MM.1S (cell line): ENCODE measurements at places on chromosomes 4 and X.

GRCh38 chr4:40180356-40180755 is 16.5 kb upstream of the RHOH start:
- DNase-seq = no peak

DNA sequence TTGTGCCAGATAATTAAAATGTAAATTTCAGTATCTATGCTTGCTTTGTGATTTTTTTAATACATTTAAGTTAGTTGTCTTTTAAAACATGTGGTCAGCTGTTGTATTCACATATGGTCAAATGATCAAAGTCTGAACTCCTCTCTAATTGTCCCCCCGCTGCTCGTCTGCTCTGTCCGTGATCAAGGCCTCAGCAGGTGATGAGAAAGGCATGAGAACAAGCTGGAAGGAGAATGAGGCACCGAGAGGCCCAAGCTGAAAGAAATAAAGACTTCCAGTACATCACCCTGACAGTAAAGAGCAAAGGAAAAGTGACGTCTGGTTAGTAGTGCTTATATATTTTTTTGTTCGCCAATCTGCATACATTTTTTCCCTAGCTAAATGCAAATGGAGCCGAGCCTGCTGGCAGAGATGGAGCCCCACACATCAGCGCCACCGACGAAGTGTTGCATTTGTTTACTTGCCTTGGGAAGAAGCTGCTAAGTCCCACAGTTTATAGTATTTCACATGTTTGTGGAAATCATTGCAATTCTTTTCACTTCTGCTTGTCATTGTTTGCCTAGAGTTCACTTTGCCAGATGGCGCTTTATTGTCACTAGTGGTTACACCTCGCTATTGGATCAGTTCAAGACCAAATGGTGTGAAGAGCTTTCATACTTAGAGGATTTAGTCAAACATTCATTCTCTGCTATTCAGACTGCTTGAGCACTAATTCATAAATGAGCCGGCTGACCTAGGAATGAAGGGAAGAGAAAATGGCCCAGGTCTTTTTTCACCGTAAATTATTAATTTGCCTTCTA is 181.5 kb downstream of the ZIC3 start:
- no peak for DNase-seq

DNA sequence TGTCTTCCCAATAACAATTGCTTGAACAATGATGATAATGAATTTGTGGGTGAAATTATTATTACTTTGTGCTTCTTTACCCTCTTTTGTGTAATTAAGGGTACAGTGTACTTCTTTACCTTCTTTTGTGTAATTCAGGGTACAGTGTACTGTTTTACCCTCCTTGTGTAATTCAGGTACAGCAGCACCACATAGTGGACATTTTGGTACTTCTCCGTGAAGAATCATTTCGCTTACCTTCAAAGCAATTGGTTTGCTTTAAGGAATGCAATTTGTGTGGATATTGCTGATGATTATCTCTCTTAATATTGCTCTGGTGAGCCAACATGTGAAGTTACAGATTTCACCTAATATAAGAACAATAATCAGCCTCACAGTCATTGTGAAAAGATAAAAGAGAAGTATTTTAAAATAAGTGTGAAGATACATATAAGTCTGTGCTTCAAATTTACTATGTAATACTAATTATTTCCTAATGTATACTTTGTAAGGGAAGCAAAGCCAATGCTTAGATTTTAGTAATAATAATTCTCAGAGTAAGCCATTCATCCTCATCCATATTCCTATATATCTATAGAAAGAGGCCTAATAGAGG is 27.2 kb upstream of the SEC24B start:
- DNase-seq = peak; percentile 84

DNA sequence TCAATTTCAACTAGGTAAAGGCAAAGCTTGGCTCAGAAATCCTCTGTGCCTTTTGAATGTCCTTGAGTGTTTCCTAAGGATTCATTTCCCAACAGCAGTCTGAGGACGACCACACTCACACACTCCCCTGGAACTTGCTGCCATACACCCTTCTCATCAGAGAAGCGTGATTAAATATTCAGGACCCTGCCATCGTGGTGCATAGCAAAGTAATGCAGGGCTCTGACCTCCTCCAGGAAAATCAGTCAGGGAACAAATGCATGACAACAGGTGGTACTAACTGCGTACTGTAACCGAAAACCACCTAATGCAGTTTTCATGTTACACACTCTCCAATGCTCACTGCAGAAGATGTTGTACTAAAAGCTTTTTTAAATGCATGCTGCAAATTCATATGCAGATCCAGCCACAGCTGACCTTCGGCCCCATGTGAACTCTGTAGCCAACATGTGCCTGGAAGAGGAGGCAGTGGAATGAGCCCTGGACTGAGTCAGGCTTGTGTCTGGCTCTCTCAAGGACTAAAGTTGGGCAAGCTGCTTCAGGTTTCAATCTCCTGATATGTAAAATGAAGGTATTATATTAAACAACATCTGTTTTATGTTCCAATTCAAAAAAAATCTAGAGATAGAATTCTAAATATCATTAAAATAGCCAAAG is 238.3 kb downstream of the KCNIP4 start:
- DNase-seq = no peak

DNA sequence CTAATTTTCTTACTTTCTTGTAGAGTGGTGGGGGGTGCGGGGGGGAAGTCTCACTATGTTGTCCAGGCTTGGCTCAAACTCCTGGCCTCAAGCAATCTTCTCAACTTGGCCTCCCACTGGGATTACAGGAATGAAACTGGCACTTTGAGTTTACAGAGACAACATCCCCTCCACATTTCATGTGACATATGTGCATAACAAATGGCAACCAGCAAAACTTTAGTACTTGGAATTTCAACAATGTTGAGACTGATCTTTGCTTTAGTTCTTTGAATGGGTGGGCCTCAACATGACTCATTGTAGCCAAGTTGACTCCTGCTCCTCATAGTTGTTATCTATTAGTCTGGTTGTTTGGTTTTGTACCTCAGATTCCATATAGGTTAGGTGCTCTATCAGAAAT is 11.4 kb upstream of the FMR1 start:
- DNase-seq = no peak

DNA sequence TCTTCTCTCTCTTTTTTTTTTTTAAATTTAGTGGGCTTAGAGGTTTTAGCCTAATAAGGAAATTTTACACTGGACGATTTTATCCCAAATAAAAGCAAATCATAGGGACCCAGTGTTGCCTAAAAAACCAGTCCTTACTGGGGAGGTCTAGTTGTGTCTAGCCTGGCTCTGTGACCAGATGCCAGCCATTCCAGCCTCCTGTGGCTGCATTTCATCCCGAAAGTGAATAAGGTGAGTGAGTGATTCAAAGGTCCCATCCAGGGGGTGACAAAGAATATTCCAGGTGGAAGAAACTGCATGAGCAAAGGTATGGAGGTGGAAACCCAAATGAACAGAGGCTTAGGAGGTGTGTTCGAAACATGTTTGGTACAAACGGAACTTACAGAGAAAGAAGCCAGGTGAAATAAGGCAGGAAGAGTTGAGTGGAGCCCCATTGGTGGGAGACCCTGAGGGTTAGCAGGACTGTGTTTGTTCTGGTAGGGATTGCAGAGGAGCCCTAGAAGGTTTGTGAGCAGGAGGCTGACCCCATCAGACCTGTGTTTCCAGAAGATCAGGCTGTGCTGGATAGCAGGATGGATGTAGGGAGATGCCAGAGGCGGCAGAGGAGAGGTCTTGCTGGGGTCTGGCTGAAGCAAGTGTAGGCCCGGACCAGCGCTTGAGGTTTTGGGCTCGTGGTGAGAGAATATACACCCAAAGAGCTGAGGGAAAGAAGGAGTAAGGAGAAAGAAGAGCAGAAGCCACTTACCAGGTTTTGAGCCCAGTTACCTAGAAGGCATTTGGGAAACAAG is 31.6 kb downstream of the PTTG2 start:
- DNase-seq = no peak

GRCh38 chr4:188432328-188432727 is 293.1 kb downstream of the TRIML1 start:
- DNase-seq = no peak

- DNase-seq = no peak
Measured at GRCh38 chrX:67654301-67654700, 110.5 kb downstream of the AR start.
